Skin of body (tissue), 3 donors: ENCODE measurements at places on chromosomes 16 and 17. TPM values are rescaled to one million over a fixed set of nuclear protein-coding genes. Genes with fewer than 3 reads are reported as not detected.

GRCh38 chr16:79327836-79328235, 272.7 kb downstream of the MAF start:
- DNase-seq, result no peak

GRCh38 chr17:47066841-47067682, 88.0 kb upstream of the RPRML start:
- peak; percentile 88 for DNase-seq

- no peak for DNase-seq
Observed at GRCh38 chr17:40552806-40553693, 12.2 kb downstream of the CCR7 start.

DNA sequence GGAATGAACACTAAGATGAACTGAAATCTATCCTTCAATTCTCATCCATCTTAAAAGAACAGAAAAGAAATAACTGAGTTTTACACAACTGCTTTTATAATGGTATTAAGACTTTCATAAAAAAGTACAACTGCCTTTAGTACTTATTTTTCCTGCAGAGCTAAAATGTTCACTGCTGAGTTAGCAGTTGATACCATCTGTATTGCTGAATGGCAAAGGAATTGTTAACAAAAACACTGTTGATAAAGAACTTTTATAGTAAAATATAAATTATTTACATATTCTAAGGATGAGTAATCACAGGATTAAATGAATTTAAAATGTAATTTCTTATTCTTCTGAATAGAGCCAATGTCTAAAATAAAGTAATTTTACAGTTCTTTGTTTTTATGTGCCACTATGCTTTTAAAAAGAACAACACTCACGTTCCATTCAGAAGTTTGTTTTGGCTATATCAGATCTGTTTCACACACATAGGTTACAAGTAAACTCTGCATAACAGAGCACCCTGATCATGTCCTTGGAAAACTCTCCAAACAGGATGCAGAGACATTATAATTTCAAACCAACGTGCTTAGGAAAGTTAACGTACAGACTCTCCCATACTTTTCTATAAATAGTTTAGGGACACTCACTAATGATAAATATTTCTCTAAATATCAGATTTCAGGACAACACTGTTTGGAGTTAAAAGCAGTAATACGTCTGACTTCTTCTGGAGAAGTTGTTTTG, 151.1 kb downstream of the ITFG1 start:
- no peak for DNase-seq

- DNase-seq, result no peak
Observed at GRCh38 chr16:84369105-84369504, 767 bp downstream of the ATP2C2 start.

- no peak for DNase-seq
Observed at GRCh38 chr17:51050291-51051033, 70.2 kb downstream of the SPAG9 start.

DNA sequence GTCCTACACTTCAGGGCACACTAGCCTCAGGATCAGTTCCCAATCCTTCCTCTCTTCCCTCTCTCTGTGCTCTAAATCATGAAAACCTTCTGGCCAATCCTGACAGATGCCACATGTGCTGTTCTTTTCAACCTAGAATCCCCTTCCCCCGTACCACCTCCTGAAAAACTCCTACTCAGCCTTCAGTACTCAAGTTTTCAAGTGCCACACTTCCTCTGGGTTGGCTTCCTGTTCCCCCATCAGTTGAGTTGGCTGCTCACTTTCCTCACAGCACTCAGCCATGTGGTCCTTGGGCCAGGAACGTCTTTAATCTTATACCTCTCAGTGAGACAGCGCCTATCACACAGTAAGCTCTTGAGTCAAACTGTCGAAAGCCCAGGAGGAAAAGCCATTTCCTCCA, 3.3 kb downstream of the ASPHD1 start:
- no peak for DNase-seq

- no peak for DNase-seq
Observed at GRCh38 chr17:57677301-57677700, 67.8 kb downstream of the CCDC182 start.

- peak; percentile 91 for DNase-seq
Observed at GRCh38 chr16:54459509-54460262, 173.1 kb upstream of the IRX3 start.

- peak; percentile 19 for DNase-seq
Observed at GRCh38 chr16:24988593-24989338, 26.4 kb downstream of the ARHGAP17 start.

DNA sequence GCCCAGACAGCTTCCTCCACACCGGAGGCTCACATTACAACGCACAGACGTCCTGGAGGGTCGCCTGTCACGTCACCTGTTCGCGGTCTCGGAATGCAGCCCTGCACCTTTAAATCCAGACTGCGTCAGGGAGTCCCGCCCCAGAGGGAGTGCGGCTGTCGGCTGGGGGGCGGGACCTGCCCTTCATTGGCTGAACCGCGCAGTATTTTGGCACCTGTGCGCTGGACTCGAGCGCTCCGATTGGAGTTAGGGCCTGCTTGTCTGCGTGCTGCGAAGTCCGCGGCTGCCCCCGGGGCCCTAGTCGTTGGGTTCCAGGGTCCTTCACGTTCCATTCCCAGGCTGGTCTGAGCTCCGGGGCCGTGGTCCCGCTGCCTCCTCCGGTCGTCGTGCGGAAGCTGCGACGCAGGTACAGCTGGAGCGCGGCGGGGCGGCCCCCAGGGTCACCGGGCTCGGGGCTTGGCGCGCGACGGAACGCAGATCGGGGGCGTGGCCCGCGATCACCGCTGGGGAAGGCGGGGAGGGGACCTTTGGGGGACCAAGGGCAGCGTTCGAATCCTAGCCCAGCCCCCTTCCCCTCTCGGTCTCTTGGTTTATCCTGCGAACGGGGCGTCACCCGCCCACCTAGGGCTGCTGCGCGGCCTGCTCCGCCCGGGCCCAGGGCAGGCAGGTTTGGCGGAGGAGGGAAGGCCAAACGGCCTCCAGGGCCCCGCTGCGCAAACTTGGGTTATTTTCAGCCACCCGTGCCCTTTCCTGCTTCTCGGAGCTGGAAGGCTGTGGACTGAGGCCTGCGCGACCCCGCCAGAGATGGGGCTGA, at the start of gene MIEF2:
Gene MIEF2 (plus strand): TSS at position 331 of the 814 bp plus-strand sequence. CDS start 2,059 bp downstream, outside the sequence.
- peak; percentile 91 for DNase-seq

DNA sequence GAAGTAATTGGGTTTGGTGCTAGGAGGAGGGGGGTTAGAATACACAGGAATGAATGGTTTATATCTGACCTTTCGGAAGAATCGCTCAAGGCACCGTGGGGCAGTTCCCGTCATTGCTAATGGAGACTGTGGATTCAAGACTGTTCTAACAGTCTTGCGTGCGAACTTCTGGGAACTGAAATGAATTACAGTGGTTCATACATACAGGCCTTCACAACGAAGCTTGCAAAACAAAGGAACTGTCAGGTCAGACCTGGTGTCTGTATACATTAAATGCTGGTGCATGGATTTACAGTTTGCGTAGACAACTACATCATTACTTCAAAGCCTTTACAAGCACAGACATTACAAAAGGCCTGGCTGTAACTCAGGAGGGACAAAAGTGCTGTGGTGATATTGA, 983.9 kb downstream of the CDH11 start:
- peak; percentile 37 for DNase-seq

DNA sequence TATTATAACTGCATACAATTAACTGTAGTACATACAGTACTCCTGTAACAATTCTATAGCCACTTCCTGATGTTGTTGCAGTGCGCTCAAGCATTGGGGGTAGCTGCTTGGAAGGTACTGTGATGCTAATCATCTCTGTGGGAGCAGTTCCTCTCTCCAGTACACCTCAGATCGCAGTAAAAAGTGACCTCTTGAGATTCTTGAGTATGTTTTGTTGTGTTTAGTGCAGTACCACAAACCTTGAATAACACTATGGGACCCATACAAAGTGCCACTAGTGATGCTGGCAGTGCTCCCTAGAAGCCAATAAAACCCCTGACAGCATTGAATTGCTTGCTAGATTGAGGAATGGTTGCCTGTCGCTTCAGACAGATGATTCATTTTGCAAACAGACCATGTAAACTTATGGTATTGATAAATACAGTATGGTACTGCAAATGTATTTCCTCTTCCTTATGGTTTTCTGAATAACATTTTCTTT, 193.0 kb downstream of the SPECC1 start:
- no peak for DNase-seq

- DNase-seq, result peak; percentile 28
Observed at GRCh38 chr16:31868691-31869167, 4.9 kb upstream of the ZNF267 start.

DNA sequence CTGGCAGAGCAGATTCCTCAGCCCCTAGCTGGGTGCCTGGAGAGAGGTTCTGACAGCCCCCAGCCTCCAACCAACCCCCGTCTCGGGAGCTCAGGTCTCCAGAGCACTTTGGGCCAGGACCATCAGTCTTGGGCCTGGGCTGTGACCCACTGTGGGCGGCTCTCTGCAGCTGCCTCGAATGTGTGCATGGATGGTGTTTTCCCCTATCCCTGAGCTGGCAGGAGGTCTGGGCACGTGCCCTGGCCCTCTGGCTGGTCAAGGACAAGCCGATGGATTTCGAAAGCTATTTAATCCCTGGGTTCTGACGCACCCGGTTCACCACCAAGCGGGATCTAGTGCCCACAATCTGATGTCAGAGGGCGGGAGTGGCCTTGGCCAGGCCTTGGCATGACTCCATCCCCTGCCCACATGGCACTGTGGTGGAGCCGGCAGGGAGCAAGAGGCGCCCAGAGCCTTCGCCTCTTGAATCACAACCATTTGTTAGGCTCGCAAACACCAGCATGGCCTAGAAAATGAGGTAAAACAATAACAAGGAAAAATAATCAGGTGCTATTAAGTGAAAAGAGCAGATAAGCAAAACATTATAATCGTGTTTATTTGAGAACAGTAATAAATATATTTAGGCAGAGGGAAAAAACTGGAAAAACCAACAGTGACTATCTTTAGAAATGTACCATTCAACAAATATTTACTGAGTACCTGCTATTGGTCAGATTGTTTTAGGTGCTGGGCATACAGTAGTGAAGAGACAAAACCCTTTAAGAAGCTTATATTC, 69.3 kb upstream of the TOB1 start:
- no peak for DNase-seq

DNA sequence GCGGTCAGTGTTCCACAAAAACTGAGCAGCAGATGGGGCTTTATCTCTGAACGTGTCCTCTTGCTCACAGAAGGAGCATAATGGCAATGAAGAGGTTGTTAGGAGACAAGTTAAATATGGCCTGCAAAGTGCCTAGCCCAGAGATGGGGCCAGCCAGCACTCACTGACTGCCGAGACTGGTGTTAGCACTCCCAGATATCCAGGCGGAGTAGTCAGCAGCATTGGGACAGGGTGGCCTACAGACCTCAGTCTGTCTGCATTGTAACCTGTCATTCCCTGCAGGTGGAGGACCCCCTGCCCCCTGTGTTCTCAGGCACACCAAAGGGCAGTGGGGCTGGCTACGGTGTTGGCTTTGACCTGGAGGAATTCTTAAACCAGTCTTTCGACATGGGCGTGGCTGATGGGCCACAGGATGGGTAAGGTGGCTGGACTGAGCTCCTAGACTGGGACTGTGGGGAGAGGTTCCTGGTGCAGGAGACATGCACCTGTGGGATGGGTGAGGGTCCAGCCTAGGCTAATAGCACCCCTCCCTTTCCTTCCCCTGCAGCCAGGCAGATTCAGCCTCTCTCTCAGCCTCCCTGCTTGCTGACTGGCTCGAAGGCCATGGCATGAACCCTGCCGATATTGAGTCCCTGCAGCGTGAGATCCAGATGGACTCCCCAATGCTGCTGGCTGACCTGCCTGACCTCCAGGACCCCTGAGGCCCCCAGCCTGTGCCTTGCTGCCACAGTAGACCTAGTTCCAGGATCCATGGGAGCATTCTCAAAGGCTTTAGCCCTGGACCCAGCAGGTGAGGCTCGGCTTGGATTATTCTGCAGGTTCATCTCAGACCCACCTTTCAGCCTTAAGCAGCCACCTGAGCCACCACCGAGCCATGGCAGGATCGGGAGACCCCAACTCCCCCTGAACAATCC, 4.2 kb downstream of the MFAP4 start:
- DNase-seq, result no peak

- no peak for DNase-seq
Observed at GRCh38 chr16:86848821-86849220, 270.5 kb downstream of the FOXL1 start.

- DNase-seq, result peak; percentile 16
Observed at GRCh38 chr16:88812513-88813268, 963 bp upstream of the APRT start.

DNA sequence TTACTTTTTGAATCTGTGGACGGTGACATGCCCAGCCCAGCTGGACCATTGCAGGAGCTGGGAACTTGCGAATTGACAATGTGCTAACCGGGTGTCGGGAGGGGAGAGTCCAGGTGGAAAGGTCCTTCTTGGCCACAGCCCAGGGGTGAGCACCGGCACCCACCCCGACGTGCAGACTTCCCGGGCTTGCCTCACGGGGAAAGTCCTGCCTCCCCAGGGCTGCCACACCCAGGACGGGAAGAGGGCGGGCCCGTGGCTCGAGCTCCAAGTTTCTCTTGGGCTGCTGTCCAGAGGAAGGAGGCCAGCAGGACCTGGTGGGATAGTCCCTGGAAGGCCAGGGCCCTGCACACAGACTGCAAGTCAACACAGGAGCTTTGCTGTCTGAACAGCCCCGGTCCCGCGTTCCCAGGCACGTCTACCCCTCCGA, 17.7 kb downstream of the CARD14 start:
- no peak for DNase-seq

- no peak for DNase-seq
Observed at GRCh38 chr17:37174205-37174604, 201.6 kb upstream of the C17orf78 start.

DNA sequence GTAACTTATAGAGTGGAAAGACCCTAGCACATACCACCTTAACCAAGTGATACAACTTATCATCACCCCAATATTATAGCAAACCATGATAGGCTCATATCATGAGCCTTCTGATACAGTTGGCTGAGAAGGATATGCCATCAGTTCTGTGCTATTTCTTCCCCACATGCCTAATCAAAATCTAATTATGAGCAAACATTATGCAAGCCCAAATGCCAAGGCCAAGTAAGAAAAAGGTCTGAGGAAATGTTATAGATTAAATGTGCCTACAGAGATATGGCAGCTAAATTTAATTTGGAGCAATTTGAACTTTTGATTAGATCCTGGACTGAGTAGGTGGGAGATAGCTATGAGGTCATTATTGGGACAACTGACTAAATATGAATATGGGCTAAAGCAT, 225.9 kb upstream of the PMFBP1 start:
- no peak for DNase-seq

DNA sequence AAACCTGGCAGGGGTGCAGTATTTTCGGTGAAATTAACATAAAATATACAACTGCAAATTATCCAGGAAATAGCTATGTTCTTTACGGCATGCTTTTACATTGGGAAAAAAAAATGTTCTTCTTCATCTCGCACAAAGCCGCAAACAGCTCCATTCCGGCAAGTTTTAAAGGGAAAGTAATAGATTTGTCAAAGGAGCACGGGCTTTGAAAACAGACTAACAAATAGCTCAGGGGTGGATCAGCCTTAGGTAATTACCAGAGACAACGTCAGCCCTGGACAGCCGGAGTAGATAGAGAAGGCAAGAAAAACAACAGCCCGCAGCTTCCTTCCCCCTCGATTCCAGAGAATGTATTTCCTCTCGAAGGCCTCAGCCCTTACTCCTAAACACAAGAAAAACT, 222.5 kb downstream of the C16orf78 start:
- DNase-seq, result peak; percentile 37

Gene SCARF1
- total RNA-seq, result 6.7 TPM

Gene EPOP
- 0.49 TPM for total RNA-seq

Gene CLTC
- 255 TPM for total RNA-seq

Gene CMTM2
- 2.5 TPM for total RNA-seq

Gene PLXDC1
- total RNA-seq, result 5.4 TPM

Gene KRTAP1-1
- 7.5 TPM for total RNA-seq

Gene SLC6A2
- 4.1 TPM for total RNA-seq

Gene TXNDC17
- total RNA-seq, result 25.2 TPM
